Retina (tissue), 1 donor: ENCODE measurements at places on chromosomes 2 and 18.

DNA sequence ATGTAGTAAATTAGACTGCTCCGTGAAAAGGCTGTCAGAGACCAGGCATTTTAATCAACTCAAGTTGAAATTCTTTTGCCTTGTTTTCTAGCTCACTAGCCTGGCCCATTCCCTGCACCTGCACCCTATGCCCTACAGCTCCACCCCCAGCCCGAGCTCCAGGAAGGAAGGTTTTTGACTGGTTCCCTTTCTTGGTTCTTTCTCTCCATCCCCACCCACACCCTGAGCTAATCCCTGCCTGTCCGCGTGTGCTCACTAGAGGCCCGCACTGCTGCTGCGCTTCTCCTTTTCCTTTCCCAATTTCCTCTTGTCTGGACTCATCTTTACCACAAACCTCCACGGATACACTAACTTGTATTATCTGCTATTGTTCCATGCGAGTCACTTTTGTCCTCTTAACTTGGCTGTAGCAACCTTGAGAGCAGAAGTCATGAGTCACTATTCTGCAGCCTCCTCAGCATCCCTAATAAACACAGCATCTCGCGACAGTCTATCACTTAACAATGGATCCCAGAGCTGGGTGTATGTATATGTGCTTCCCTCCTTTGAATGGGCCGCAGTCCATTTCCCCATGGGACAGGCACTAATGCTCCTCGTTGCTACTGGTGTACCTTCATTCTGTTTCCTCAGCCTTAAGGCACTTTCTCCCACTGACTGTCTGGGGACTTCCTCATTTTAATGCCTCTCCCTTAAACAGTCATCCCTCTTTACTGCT lies 36.5 kb downstream of the COLEC12 start:
- peak; percentile 52 for DNase-seq

DNA sequence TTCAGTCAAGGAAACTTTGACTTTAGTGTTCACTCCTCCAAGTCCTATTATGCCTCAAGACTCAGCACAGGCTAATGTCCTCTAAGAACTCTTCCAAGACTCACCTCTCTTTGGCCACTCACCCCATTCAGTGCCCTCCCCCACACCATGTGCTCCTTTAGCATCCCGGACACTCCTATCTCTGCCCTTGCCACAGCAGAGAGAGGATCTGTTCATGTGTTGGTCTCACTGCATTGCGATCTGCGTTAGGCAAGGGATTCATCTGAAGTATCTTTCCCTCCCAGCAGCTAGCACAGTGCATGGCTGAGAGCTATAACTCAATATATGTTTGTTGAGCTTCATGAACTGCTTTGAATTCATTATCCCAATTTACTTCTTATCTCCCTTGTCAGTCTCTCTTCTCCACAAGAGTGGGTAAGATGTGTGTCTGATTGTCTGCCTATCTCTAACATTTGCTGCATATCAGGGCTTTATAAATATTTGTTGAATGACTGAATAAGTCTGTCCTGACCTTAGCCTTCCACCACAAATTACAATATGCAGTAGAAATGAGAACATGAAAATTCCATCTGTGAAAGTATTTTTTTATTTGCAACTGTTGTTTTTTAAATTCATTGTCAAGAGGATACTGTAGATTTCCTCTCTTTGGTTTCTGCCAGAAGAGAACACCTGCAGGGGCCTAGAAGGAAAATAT lies 179.9 kb upstream of the NCKAP5 start:
- DNase-seq, result no peak

DNA sequence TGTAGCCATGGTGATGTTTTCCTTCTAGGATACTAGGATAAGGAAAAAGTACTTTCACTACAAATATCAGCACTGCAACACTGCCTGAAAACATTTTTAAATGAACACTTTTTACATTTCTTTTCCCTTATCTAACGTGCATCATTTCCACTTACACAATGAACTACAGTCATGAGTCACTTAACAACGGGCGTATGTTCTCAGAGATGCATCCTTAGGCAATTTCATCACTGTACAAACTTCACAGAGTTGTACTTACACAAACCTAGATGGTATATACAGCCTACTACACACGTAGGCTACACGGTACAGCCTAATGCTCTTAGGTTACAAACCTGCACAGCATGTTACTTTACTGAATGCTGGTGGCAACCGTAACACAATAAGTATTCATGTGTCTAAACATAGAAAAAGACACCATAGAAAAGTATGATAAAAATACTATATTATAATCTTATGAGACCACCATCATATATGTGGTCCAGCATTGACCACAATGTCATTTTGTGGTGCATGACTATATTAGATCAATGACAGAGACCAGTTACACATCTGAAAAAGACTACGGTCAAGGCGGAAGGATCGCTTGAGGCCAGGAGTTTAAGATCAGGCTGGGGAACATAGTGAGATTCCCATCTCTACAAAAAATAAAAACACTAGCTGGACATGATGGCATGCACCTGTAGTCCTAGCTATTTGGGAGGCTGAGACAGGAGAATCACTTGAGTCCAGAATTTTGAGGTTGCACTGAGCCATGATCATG lies 39.8 kb downstream of the WDR33 start:
- DNase-seq, result no peak

DNA sequence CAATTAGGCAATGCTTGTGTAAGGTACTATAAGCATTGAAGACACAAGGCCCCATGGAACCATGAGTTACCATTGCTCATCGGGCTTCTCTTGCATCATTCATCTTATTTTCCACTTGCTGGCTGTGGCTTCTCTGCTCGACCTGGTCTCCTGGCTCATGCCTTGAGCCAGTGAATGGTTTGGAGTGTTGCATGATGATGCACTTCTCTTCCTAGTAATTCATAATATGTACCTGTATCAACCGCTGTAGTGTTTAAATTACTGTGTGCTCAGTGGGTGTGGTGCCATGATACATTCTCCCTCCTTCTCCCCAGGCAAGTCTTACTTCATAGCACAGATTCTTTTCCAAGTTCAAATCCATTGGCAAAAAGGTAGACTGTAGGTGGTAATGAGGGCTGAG lies 66.8 kb downstream of the ABCA12 start:
- no peak for DNase-seq

DNA sequence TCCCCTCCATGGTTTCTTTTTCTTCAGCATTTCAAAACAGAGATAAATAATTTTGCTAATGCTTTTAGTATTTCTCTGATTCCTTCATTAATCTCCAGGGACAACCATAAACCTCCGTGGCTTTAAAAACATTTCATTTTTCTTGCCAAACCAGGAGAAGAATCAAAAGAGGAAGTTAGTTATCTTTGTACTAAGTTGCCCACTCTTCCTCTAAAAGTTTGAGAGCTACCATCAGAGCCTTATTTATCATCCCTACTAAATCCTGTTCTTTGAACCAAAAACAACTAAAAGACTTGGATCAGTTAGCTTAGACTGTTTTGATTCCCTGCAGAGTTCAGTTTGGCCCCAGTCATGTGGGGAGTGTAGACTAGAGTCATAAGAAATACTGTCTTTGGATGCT lies 208.4 kb downstream of the SETBP1 start:
- no peak for DNase-seq
